ENCODE measurements at places on chromosomes 11 and 22.

- DNase-seq: no peak
Observed at GRCh38 chr22:41996826-41997225, 1.8 kb upstream of the WBP2NL start.

DNA sequence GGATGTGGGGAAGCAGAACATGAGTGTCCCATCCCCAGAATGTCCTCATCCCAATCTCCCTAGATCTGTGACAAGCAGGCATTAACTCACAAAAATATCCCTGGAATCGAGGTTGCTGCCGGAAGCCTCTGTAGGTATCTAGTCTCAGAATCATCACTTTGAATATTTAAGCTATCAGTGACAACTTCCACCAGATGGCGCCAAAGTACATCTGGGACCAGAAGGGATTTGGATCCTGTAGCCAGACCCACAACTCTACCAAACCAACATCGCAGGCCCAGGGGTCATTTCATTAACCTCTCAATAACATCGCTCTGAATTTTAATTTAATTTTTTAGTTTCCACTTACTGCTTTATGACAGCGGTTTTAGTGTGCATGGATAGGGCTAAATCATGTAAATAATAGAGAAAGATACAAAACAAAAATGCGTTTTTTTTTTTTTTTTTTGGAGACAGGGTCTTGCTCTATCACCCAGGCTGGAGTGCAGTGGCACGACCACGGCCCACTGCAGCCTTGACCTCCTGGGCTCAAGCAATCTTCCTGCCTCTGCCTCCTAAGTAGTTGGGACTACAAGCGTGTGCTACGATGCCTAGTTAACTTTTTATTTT, 1.1 kb upstream of the EXT2 start:
- DNase-seq: no peak

- DNase-seq: no peak
Observed at GRCh38 chr11:96741068-96741467, 351.3 kb downstream of the JRKL start.

- no peak for DNase-seq
Observed at GRCh38 chr11:129278586-129279319, 86.6 kb upstream of the ARHGAP32 start.

GRCh38 chr22:46953968-46954765, 191.7 kb downstream of the TBC1D22A start:
- DNase-seq: no peak

- no peak for DNase-seq
Observed at GRCh38 chr11:62603776-62604299, 2.2 kb upstream of the MTA2 start.

DNA sequence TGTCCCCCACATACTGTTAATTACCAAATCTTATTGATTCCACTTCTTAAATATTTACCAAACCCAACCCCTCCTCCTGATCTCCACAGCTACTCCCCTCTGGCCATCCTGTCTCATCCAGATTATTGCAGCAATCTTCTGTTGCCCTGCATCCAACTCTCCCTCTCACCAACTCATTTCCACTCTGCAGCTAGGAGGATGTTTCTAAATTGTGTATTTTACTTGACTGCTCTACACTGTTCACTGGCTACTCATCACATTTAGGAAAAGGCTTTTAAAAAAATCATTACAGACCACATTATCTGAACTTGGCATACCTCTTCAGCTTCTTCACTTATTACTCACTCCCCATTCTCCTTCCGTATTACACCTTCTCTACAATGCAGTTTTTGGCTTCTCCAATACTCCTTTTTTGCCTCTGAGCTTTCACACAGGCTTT, 117.9 kb downstream of the ATG16L2 start:
- no peak for DNase-seq

DNA sequence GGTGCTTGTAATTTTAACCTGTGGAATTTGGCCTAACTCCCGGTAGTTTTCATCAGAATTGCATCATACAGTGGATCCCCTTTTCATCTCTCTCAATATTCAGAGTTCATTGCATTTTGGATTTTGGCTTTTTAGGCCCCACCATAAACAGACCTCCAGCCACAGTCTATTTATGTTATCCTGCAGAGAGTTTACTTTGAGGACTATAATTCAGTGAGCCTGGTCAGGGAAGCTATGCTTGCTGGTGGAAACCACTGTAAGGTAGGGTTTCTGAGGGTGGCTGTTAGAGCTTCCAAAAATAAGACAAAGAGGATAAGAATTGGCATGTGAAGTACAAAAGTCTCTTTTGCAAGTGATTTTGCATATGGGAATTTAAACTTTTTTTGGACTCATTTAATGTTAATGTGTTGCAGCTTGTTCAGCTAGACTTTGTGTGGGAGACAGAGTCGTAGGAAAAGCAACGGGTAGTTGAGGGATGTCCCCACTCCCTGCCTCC, 34.8 kb upstream of the DDI1 start:
- no peak for DNase-seq

GRCh38 chr22:50530877-50531545, 1.2 kb upstream of the TYMP start:
- no peak for DNase-seq

DNA sequence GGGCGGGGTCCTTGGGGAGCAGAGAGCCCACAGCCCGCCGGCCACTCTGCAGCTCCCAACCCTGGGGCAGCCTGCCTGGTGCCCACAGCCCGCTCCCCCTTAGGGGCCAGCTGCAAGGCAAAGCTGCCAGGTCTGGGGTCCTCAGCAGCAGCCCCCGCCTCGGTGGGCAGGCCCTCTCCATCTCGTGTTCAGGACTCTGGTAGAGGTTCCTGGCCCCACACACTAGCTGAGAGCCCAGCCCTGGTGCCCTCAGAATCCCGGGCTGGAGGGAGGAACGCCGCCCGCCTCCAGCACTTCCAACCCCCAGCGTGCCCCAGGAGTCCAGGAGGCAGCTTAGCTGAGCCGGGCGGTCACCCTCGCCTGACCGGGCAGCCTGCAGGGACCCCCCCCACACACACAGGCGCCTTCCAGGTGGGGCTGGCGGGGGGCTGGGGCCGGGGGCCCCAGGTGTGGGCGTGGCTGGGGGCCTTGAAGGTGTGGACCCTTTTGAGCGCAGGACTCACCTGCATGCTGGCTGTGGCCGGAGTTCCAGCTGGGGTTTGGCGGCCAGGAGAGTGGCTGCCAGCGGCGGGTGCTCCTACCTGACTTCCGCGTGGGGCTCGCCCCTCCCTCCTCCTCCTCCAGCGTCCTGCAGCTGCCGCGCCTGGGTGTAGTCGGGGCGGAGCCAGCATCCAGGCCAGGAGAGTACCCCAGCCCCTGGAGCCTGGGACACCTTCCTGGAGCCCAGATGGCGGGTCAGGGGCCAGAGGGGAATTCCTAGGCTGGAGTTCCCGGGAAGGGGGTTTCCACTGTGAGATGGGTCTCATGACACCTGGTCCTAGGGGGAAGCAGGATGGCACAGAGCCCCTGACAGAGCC, at the start of gene ANO9:
TSS of gene ANO9 (minus strand) at position 594 of the 857 bp plus-strand sequence. CDS start at position 509, 85 bp downstream.
- DNase-seq: no peak

GRCh38 chr11:90448256-90448655, 225.4 kb upstream of the CHORDC1 start:
- DNase-seq: no peak

- no peak for DNase-seq
Observed at GRCh38 chr11:46741600-46742484, 22.8 kb downstream of the F2 start.

DNA sequence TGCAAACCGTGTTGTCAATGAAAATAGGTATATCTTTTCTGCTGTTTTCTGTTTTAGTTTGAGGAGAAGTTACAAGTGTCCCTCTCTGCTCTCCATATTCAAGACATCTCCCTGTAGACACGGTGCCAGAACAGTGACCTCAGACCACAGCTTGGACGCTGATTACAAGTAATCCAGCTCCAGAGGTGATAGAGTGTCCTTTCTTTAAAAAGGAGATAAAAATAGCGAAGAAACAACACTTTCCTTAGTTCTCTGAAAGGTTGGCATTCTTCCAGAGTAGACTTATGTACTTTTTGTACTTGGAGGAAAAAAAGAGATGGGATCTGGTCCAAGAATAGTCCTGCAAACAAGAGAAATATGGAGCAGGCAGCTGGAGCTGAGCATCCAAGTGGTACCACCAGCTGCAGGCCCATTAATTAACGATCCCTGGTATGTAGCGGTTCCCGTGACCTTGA, 43.0 kb upstream of the WT1 start:
- no peak for DNase-seq

DNA sequence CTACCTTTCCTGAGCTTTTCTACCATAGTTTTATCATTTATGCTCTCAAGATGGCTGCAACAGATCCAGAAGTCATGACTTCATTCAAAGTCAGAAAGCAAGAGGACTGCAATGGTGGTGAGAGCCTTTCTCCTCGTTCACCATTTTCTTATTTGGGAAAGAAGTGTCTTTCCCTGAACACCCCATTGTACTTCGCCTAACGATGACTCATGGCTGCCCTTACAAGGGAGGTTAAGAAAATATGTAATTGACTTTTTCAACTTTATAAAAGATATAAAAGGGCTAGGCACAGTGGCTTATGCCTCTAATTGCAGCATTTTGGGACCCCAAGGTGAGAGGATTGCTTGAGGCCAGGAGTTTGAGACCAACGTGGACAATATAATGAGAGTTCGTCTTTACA, 541.7 kb downstream of the METTL15 start:
- no peak for DNase-seq

GRCh38 chr11:32852207-32852606, 22.5 kb downstream of the PRRG4 start:
- DNase-seq: no peak

DNA sequence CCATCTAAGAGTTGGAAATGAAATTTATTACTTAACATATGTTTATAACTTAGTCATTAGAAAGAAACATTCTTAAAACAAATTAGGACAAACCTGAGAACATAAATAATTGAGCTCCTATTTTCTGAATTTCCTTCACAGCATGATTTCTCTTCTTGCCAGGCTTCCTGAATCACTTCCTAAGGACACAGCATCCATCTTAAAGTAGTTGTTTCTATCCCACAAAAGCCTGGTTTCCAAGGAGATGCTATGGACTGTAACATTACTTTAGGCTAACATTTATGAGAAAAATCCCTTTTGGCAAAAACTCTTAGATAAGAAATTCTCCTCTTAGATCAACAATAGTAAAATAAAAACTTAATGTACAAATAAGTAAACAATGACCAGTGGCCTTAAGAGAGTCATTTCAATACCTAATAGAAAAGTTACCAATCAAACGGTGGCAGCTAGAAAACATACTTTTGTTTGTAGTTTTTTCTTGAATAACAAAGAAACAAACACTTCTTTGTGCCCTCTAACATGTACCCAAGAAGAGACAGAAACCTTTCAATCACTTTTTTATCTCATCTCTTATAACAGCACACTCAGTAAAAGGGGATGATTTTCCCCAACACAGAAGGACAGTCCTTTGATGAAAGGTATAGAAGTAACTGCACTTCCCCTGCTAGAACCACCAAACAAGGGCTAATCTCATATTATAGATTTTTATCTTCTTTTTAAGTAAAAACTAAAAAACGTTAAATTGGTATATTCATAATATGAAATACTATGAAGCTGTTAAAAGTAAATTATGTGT, 74.5 kb downstream of the TTC28 start:
- no peak for DNase-seq

GRCh38 chr11:134126217-134126822, 57.4 kb downstream of the JAM3 start:
- no peak for DNase-seq

DNA sequence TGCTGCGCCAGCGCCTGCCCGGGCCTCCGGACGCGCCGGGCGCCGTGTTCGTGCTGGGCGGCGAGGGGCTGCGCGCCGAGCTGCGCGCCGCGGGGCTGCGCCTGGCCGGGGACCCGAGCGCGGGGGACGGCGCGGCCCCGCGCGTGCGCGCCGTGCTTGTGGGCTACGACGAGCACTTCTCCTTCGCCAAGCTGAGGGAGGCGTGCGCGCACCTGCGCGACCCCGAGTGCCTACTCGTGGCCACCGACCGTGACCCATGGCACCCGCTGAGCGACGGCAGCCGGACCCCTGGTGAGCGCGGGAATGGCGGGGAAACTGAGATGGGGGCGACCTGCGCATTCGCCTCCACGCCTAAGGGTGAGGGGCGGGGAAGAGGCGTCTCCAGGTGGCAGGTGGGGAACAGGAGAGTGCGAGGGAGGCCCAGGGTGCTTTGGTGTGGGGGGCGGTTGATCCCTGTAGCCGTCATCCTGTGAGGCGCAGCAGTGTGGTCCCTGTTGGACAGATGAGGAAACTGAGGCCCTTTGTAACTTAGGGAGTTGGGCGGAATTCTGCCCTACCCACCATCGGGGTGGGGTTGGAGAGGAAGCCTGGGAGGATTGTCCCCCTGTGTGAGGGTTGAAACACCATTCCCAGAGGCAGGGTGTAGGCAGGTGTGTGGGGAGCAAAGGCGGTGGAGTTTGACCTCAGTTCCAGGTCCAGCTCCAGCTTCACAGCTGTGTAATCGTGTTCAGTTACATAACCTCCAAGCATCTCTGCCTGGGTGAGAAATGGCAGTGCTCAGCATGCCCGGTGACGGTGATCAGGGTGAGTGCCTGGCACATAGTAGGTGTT, 758 bp downstream of the PDXP start:
- no peak for DNase-seq

- no peak for DNase-seq
Observed at GRCh38 chr11:64192434-64192833, 6.5 kb downstream of the STIP1 start.

DNA sequence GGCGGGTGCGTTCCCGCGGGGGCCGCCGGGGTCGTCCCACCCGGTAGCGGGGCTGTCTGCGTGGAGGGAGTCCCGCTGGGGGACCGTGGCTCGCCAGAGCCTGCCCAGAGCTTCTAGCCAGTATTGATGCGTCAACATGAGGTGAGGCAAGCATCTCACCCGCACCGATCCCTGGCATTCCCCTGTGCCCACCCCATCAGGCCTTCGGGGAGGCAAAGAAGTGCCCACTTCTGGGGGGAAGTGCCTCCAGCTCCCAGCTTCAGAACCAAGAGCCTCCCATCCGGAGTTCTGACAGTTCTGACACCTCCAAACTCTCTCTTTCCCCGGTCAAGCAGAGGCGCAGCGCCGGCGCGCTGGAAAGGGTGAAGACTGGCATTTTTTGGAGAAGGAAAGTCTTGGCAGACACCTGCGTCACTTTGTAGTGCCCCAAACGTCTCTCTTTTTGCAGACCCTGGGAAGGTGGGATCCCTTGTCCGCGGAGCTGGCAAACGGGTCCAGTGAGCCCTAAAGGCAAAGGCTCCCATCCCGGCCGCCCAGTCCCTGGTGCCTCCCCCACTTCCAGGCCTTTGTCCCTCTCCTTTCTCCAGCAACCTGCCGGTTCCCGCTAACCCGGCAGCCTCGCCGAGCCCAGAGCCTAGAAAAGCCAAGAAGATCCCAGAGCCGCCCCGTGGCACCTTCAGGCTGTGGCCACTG, 3.2 kb upstream of the PAX6 start:
- DNase-seq: no peak

GRCh38 chr22:42939941-42940653, 74.9 kb downstream of the PACSIN2 start:
- DNase-seq: no peak

DNA sequence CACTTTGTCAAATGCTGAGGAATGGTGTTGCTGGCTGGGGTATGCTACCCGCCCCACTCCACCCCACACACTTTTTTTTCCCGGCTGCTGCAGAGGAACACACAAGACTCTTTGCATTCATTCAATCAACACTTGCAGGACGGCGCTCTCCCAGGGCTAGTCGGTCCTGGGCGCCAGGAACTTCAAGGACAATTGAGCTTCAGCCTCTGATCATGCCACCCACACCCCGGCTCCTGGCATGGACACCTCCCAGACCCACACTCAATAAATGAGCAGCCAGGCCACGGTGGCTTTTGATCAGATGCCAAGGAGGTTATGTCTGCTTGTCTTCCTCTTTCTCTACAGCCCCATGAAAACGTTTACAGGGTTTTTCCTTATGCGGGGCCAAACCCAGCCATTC, 19.8 kb downstream of the TPST2 start:
- no peak for DNase-seq

All from cortex of kidney (tissue), 1 donor.